ENCODE measurements at places on chromosomes 11 and 22.

DNA sequence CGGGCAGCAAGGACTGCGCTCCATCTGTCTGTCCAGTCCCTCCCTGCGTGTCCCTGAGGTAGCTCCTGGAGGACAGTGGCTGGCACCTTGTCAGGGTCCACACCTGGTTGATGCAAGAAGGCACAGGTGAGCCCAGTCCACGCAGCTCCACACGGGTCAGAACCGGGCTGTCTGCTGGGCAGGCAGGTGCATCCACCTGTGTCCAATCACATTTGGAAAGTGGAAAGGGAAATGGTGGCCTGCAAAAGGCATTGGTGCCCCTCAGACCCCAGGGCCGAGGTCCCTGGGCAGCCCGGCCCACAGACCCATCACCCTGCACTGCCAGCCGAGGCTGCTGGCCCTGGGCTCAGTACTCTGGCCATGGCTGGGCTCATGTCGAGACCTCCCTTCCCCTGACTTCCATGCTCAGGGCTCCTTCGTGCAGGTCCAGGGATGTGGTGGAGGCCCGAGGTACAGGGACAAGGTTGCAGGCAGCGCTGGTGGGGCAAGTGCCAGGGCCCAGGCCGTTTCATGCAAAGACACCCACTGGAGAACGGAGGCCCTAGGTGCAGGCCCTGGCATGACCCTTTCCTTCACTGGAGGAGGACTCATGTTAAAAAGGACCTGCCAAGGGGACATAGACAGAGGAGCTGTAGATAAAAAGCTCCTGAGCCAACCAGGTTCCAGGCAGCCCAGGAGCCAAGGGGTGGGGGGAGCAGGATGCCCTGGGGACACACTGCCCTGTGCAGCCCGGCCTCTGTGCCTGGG, 38.9 kb upstream of the TH start:
- no peak for DNase-seq

GRCh38 chr11:121112498-121113455, 11.7 kb downstream of the TECTA start:
- DNase-seq: peak; percentile 73

GRCh38 chr11:27012234-27012921, 18.5 kb downstream of the FIBIN start:
- no peak for DNase-seq

DNA sequence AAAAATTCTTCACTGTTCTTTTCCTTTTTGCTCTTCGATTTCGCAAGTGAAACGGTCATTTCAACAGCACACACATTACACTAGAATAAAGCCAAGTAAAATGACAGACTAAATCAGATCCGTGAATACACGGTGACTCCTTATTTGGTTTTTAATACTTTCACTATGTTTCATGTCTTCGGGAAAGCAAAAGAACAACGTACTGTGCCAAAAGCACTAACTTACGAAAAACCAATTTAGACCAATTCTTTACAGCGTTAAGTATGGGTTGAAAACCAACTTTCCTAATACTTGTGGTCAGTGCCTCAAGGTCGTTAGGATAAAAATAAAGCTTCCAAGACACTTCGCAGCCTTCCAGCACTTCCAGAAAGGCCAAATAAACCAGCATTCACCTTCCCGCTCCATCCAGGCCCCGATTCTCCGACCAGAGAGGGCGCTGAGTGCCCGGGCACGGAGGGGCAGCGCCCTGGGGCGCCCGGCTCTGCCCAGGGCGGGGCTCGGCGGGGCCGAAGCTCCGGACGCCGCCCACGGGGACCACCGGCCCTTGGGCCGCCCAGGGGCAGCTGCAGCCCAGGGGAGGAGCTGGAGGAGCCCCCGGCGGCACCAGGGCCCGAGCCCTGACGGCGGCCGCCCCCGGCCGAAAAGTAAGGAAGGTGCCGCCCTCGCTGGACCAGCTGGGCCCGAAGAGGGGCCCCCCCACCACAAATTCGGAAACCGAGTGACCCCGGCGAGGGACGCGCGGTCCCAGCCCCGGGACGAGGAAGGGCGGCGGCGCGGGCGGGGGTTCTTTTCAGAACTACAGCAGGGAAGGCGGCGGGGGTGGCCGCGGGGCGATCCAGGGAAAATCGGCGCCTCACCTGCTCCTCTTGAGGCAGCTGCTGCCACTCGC, 499 bp downstream of the ATL3 start:
- DNase-seq: peak; percentile 61

DNA sequence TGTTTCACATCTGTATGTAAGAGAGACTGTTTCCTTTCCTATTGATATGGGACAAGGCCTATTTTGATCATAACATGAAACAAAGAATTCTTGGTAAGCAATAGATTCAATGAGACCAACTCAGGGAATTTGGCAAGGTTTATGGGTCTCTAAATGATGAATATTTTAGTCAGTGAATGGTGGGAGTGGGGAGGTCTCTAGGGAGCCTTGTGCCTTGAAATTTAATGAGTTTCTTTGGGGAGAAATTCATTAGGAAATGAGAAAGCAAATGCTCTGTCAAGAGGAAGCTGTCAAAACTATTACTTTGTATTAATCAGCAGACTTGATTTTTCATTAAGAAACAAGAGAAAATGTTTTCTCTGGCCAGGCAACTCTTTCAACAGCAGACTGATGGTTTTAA, 921.7 kb upstream of the API5 start:
- no peak for DNase-seq

- DNase-seq: no peak
Measured at GRCh38 chr11:122720107-122720881, 64.8 kb downstream of the UBASH3B start.

DNA sequence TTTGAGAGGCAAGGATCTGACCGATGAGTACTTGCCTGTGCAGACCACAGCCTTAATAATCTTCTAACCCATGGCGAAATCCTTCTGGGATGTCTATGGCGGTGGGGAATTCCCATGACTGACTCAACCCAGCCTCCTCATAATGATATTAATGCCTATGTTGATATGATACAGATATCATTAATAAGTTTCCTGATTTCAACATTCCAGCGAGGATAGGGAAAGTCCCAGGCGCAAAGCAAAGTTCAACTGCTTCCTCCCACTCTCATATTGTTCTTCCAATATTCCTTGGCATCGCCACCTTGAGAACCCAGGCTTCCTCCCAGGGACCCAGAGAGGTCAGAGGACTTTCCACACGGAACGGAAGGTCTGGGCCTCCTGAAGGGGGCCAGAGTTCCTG, 110.3 kb upstream of the TMEM45B start:
- no peak for DNase-seq

- peak; percentile 80 for DNase-seq
Measured at GRCh38 chr11:128552783-128553661, 34.3 kb downstream of the ETS1 start.

DNA sequence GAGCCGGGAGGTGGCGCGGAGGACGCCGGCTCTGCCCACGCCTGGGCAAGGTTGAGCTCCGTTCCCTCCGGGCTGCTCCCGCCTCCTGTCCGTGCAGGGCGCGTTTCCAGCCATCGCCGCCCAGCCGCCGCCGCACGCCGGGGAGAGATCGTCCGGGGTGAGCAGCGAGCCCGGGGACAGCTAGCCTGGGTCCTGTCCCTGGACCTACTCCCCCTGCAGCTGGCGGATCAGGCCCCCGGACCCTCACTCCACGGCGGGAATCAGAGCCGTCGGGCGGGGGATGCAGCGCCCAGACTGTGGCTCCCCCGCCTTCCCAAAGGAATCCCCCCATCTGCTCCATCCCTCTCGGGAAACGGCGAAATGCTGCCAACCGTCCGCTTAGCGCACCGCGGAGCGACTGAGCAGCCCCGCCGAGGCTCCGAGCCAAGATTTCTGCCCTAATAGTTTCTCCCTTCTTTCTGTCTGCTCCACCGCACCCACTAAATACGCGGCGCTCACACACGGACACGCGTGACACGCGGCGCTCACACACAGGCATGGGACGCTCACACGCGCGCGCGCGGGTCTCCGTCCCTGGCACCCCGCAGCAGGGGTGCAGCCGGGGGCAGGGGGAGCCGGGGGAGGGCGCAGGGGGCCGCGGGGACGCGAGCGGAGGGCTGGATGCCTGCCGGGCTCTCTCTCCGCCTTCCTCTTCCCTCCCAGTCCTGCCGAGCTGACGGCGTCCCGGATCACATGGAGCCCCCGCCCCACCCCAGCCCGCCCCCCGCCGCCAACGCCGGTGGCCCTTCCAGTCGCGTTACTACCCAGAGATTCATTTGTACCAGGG, at the start of gene KCNJ5:
Gene KCNJ5, plus strand, starts transcription at position 814 of the 826 bp plus-strand sequence. CDS start 19,918 bp downstream, outside the sequence.
- DNase-seq: no peak

- DNase-seq: no peak
Measured at GRCh38 chr11:69370984-69371709, 77.2 kb downstream of the MYEOV start.

- DNase-seq: no peak
Measured at GRCh38 chr22:46757104-46757503, 5.3 kb upstream of the TBC1D22A start.

DNA sequence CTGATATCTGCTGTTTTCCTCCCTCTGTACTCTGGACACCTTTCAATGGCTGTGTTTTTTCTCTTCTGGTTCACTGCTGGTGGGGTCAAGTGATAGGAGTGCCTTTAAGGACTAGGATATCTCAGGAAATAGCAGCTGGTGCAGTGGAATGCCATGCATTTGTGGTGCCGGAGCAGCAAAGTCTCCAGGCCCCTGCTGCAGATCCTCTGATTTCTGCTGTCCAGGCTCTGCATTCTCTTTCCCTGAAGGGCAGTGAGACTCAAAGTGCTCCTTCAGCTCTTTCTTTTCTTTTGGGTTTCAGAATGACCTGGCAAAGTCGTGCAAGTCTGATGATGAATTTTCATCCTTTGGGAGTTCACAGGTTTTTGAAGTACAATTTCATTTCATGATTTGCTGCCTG, 774.3 kb downstream of the FAM181B start:
- no peak for DNase-seq

DNA sequence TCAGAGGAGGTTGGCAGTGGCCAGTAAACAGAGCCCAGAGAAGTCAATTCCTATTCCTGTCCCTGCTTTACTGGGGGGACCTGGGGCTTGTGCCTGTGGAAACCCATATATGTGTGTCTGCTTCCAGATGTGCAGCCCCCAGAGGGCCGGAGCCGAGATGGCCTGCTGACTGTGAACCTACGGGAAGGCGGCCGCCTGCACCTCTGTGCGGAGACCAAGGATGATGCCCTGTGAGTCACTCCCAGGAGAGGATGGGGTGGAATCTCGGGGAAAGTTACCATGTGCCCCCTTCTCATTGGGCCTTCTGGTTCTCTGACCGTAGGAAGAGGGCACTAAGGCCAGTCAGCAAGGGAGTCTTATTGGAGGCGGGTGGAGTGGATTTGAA, 5.3 kb downstream of the PLEKHB1 start:
- no peak for DNase-seq

- peak; percentile 43 for DNase-seq
Measured at GRCh38 chr11:6927030-6927617, 898 bp downstream of the ZNF215 start.

DNA sequence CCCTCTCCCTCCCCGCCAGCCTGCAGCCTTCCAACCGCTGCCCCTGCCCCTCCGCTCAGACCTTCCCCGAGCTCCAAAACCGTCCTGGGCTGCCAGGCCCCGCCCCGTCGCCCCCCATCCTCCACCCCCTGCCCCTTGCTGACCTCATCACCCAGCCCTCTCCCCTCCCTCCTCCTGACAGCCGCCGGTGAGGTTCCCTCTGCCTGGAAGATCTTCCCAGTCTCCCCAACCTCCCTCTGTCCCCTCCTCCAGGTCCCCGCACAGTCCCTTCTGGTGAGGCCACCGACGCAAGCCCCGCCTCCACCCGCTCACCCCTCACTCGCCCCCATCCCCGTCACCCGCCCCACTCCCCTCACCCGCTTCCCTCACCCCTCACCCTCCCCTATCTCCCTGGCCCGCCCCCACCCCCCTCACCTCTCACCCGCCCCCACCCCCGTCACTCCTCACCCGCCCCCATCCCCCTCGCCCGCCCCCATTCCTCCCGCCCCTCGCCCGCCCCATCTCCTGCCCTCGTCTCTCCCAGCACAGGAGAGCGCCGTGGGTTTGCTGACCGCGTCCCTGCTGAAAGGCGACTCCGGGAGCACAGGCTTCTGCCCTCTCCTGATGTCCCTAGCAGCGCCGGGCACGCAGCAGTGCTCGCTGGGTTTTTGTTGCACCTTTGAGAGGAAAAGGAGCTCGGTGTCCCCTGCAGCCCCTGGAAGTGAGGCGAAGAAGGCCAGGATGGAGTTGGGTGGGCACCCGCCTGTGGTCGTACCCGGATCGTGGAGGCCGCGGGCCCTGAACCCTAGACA, 16.4 kb upstream of the UPK3A start:
- DNase-seq: no peak

- DNase-seq: no peak
Measured at GRCh38 chr22:49968831-49969661, 8.5 kb downstream of the PIM3 start.

GRCh38 chr11:70090961-70091381, 12.9 kb downstream of the ANO1 start:
- no peak for DNase-seq

- DNase-seq: no peak
Measured at GRCh38 chr11:26665946-26666345, 55.9 kb downstream of the SLC5A12 start.

DNA sequence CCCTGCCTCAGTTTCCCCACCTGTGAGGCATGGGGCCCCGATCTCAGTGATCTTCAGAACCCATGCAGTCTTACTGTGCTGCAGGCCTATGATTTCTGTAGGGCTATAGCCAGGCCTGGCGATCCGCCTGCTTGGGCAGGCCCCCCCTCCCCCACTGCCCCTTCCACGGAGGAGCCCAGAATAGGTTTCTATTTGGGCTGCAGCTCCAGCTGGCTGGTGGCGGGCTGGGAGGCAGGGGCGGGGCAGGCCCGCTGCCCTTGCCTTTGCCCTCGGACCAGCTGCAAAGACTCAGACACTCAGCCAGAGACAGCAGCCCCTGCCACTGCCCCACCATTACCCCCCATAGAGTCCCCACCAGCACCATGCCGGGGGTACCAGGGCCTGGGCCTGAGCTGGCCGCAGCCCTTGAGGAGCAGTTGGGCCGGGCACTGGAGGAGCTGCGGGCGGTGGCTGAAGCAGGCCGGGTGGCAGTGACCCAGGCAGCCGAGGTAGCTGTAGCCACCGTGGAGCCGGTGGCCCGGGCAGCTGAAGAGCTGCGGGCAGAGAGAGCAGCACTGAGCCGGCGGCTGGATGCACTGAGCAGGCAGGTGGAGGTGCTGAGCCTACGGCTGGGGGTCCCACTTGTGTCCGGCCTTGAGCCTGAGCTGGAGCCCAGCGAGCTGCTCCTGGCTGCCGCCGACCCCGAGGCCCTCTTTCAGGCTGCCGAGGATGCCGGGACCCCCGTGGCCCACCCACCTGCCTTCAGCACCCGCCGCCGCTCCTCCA, 12.2 kb downstream of the SMTN start:
- no peak for DNase-seq

DNA sequence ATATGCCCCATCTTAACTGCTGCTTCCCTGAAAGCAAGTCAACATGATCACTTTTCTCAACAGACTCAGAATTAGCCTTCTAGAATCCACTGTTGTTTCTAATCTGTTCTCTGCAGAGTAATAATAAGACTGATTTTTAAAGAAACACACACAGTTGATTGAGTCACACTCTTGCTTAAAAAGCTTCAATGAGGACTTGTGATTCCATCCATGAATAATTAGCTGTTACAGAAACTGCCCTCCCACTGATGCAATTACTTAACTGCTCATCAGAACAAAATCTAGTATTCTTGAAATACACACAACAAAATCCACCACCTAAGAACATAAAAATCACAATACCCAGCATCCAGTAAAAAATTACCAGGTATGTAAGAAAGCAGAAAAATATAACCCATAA, 100.5 kb upstream of the TIMP3 start:
- no peak for DNase-seq

All from GM10248 (cell line).